Hematopoietic multipotent progenitor cell treated with erythropoietin and hydrocortisone succinate and interleukin-3 and kit ligand, for 17 days (in vitro differentiated cells): ENCODE measurements at places on chromosomes 4 and X.

GRCh38 chr4:153296040-153296823, 48.3 kb upstream of the MND1 start:
- no peak for DNase-seq

GRCh38 chr4:7132249-7132648, 60.1 kb upstream of the SORCS2 start:
- no peak for DNase-seq

- DNase-seq: no peak
Measured at GRCh38 chr4:55018521-55018920, 106.9 kb downstream of the KDR start.

GRCh38 chr4:53150631-53151488, 215.0 kb downstream of the SCFD2 start:
- no peak for DNase-seq

GRCh38 chr4:143189528-143189927, 4.8 kb downstream of the USP38 start:
- DNase-seq: no peak
